CD4-positive, alpha-beta T cell treated with Interferon gamma for 1 hour (primary cell): ENCODE measurements at places on chromosomes 7 and 10.

DNA sequence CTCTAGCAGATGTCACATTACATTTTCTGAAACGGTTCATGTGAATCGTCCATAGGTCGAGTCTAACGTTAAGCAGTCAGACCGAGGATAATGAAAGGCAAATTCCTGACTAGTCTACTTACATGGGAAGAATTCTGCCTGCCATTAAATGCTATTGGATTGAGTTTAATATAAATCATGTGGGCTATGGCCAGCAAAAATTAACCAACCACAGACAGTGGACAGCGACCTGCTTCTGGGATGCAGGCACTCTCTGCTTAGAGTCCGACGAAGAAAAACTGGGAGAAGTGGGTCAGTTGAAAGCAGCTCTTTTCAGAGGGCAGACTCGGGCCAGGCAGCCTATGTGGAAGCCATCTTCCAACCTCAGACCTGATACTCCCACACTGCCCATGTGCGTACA lies 16.6 kb downstream of the PIP4K2A start:
- no peak for DNase-seq

DNA sequence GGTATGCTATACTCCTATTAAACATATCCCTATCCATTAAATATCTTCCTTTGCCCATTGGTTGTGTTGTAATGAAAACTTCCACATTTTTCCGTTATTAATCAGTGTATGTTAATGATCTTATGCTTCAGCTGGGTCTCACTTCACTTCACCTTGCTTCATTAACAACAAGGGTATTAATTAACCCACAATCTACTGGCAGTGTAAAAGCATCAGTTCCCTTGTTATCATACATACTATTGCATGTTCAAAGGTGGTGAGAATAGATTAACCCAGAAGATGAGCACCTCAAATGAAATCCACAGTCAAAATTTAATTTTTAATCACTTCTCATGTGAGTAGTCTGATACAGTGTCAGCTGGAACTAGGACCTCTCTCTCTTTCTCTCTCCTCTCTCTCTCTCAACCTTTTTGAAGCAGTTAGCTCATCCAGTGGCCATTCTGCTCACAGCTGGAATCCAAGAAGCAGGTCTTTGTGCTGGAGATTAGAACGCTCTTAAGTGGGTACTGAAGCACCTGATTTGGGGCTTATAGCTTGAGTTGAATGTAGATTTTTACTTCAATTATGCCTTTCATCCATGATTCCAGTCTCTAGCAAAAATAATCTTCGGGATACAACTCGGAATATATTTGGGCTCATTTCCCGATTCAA lies 172.3 kb downstream of the RAPGEF5 start:
- no peak for DNase-seq

GRCh38 chr10:91541481-91541880 lies 91.4 kb downstream of the PPP1R3C start:
- no peak for DNase-seq

GRCh38 chr7:5711409-5711808 lies 70.1 kb downstream of the RNF216 start:
- DNase-seq, result no peak

DNA sequence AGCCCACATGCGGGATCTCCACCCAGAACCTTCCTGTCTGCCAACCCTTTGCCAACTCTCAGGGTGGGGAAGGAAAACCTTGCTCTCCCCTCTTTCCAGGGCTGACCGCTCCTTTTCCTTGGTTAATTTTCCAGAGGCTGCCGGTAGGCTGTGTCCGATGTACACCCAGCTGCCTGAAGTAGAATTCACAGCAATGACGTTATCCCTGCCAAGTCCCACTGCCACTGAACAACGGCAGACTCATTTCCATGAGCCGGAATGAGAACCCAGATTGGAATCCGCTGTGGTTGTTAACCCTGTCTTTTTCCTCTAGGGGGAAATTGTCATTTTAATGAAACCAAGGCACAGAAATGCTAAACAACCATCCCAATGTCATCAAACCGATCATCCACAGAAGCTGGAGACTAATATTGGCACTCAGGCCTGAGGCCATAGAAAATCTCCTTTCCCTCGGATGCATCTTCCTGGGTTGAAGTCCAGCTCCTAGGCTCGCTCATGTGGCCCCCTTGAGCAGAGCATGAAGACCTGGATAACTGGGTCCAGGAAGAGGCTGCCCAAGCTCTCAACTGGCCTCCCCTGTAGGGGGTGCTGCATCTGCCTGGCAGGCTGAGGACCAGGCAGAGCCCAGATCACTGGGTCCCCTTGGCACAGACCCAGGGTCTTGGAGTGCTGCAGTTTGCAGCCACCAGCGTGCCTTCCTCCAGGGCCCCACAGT lies 30.4 kb downstream of the KLRG2 start:
- DNase-seq, result no peak

DNA sequence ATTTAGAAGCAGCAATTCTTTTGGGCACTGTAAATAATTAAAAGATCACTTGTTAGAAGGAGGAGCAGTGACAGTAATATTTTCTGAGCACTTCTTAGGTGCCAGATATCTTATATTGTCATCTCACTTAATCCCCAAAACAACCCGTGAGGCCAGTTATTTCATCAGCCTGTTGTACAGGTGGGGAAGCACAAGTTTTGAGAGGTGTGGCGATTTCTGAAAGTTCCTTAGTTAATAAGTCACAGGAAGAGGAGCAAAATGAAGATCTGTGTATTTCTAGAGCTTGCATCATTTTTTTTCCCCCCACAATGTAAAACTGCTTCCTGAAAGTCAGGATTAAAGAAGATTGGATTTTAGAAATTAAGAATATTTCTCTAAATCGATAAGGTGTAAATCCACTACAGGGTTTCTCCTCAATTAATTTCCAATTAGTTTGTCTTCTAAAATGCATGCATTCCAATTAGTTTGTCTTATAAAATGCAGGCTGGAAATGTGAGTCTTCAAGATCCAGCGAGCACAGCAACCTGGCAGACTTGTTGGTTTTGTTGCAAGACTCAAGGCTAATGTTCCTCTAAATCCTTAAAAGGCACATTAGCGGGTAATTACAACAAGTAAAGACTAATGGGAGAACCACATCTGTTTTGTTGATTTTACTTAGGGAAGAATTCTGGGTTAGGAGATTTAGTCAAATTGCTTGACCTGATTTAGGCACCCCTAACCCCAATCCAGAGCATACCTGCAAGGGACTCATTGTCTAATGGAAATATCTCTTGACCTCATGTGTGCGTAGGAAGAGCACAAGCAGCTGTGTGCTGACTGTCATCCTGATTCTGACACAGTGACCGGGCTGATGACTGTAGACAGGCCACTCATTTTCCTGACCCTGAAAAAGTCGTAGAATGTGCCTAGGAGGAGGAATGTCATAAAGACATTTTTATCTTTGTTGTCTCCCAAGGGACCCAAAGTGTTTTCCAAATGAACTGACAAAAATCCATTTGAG lies 272.0 kb downstream of the BAMBI start:
- no peak for DNase-seq

- no peak for DNase-seq
These were observed 281.9 kb downstream of the CAMK1D start for GRCh38 chr10:12631216-12631615.

DNA sequence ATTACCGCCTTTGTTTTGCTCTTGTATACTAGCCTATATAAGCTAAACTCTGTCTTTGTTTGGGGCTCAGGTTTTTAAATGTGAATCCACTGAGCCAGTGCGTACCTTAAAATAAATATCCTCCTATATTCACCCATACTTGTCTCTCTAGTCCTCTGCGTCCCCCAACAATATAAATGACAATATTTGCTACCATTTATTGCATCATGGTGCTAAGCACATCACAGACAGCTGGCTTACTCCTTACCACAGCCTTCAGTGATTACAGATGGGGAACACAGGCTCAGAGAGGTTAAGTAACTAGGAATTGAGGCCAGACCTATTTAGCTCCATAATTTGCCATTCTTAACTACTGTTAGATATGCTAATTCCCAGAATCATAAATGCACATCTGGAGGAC lies 3.4 kb upstream of the ADCK2 start:
- no peak for DNase-seq

DNA sequence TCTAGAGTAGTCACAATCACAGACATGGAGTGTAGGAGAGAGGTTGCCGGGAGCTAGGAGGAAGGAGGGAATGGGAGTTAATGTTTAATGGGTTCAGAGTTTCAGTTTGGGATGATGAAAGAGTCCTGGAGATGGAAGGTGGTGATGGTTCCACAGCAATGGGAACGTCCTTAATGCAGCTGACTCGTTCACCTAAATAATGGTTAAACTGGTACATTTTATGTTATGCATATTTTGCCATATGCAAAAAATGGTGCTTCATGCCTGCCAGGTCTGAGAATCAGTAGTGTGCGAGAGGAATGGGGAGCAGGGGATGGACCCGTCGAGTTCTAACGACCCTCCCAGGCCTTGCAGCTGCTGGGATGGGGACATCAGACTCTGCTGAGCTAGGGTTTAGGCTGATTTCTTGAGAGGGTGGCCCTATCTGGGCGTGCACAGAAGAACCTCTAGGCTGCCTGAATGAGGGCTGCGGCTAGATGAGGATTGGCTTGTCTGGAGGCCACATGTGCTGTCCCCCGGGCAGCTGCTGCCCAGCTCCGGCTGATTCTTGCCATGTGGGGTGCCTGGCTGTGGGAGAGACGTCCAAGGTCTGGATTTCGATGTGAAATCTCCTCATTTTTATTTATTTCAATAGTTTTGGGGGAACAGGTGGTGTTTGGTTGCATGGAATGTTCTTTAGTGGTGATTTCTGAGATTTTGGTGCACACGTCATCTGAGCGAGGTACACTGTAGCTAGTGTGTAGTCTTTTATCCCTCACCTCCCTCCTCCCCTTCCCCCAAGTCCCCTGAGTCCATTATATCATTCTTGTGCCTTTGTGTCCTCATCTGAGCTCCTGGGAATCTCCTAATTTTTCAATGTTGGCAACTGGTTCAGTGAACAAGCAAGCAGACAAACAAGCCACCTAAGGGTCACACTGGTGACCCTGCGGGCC lies 116.0 kb downstream of the GRK5 start:
- DNase-seq, result no peak

DNA sequence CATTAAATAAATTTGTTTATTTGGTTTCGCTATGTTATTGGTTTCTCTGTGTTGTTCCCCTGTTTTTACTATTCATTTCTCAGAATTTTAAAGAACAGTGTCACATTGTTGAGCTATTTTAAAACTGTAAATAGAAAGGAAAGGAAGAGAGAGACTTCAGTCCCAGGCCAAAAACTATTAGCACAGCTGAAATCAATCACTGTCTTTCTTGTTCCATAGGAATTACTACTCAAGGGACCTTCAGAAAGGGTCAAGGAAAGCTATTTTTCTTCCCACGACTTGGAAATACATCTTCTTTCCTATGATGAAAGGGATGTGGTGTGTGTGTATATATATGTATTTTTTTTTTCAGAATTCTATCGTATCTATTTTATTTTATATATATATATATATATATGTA lies 29.0 kb upstream of the GNAT3 start:
- DNase-seq, result no peak

- no peak for DNase-seq
These were observed 18.2 kb upstream of the MAGI2 start for GRCh38 chr7:79471699-79472098.

DNA sequence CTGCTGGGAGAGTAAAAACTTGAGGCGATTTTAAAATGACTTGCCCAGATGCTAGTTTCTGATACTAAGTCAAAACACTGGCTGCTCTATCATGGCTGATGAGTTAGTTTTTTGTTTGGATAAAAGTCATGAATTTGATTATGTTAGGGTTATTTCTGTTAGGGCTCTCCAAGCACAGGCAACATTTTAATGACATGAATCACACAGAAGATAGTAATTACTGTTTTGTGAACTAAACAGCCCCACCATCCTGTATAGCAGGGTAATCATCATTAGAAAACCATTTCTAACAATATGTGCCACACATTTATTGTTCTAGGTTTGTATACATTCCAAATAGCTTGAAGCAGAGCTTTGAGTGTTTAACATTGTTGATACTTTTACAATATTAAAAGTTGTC lies 750.3 kb downstream of the ANKRD7 start:
- DNase-seq, result no peak

DNA sequence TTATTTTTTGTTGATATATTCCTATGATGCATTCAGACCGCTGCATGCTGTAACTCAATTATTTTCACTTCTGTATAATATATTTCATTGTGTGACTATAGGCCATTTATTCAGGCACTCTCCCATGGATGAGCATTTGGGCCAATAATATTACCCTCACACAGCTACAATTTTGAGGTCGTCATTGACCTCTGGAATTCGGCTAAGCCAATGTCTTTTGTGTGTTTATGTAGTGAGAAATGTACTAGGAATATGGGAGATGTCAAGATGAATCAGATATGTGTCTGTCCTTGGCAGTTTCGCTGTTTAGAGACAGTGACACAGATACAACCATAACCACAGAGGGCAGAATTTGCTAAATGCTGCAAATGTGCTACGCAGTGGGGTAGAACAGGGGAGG lies 474.2 kb downstream of the ADRA2A start:
- no peak for DNase-seq

- no peak for DNase-seq
These were observed 11.9 kb upstream of the SPAG6 start for GRCh38 chr10:22333167-22333974.

- DNase-seq, result no peak
These were observed 74.0 kb downstream of the DOCK4 start for GRCh38 chr7:112132051-112132694.

DNA sequence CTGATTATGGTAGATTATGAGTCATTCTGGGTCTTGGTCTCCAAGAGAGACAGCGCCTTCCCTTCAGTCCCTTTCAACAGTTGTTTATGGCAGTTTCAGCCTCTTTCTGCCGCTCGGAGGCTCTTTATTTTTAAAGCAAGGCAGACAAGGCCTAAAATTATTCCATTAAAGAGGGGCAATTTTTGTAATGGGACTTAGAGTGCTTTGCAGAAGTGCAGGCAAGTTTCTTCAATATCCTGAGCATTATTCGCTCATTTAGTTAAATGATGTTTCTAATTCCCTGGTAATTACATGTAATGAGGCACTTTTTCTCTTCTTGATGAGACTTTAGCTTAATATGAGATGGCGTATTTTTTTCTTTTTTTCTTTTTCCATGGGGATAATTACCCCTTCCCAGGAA lies 33.6 kb downstream of the BUB3 start:
- DNase-seq, result no peak

GRCh38 chr7:135562720-135563119 lies 5.0 kb downstream of the NUP205 start:
- no peak for DNase-seq

DNA sequence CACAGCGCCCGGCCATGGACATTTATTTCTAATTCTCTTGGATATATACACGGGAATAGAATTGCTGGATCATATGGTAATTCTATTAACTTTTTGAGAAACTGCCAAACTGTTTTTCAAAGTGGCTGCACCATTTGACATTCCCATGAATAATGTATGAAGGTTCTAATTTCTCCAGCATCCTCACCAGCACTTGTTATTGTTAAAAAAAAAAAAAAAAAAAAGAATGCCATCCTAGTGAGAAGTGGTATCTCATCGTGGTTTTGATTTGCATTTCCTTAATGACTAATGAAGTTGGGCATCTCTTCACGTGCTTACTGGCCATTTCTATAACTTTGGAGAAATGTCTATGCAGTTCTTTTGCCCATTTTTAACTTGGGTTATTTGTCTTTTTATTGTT lies 13.5 kb downstream of the CNNM2 start:
- no peak for DNase-seq
